Muscle of back (tissue), 13 donors: ENCODE measurements at places on chromosomes 2 and 18.

- no peak for DNase-seq
These were observed 19.5 kb upstream of the HES6 start for GRCh38 chr2:238259061-238260020.

GRCh38 chr18:56716692-56717146 is 65.6 kb downstream of the WDR7 start:
- DNase-seq = no peak

- DNase-seq = no peak
These were observed 338.3 kb upstream of the NT5C1B start for GRCh38 chr2:18927525-18928232.

DNA sequence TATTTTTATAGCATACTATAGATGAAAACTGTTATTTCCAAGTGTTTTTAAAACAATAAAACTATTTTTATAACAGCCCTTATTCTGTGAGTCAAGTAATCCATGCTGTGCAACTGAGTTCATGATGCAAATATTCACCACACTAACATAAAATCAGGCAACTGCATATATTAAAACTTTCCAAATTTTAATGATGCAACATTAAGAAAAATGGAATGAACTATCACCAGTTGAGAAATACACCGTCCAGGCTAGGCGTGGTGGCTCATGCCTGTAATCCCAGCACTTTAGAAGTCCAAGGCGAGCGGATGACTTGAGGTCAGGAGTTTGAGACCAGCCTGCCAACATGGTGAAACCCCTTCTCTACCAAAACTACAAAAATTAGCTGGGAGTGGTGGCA is 114.5 kb downstream of the CDH2 start:
- no peak for DNase-seq

GRCh38 chr18:62751341-62751821 is 36.0 kb downstream of the PHLPP1 start:
- DNase-seq = no peak

DNA sequence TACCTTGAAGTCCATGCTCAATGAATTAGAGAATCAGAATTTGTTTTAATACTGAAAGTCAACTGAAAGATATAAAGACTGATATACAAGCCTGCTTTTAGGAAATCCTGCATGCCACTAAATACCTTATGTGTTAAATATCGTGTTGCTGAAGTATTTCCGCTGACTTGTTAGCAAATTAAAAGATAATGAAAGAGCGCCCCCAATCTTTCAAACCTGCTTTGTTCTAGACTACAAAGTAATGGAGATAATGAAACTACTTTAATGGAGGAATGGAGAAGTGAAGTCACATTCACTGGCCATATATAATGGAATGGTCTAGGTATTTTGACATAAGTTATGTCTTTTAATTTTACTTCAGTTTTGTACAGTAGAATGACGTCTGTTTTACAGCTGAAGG is 95.7 kb downstream of the ASXL3 start:
- no peak for DNase-seq

DNA sequence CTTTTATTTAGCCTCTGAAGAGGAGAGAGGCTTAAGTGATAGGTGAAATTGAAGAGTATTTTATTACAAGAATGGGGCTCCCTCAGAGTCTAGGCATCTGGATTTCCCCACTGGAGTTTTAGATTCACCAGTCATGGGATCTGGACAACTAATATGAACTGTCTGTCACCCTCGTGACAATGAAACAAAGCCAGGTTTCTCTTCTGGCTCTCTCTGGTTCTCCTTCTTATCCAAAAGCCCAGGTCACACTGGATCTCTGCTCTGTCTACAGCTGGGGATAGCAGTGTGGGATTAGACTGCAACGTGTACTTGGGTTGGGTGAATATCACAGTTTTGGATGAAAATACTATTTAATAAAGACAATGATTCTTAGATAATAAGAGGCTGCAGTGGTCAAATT is 31.2 kb downstream of the LHCGR start:
- no peak for DNase-seq

- DNase-seq = no peak
These were observed 363.1 kb downstream of the DSC3 start for GRCh38 chr18:30679285-30679930.

GRCh38 chr2:142307086-142307485 is 176.3 kb upstream of the LRP1B start:
- DNase-seq = no peak

- DNase-seq = no peak
These were observed 69.2 kb downstream of the MARCHF4 start for GRCh38 chr2:216302981-216303676.

DNA sequence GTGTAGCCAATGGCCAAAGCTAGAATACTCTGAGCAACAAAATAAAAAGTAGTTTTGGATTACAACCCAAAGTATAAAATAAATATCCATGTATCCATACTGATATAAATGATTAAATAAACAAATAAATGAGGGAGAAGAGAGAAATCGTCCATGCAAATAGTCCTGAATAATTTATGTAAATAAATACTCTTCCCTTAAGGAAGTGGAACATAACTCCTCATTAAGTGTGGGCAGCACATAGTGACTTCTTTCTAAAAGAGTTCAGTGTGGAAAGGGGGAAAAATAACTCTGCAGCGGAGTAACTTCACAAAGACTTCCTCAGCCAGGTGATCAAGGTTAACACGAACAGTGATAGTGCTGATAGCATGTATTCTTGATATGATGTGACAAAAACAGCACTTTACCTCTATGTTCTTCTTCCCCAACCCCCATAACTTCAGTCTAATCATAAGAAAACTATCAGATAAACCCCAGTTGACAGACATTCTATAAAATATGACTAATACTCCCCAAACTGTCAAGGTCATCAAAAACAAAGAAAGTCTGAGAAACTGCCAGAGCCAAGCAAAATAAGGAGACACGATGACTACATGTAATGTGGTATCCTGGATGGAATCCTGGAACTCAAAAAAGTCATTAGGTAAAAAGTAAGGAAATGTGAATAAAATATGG is 30.7 kb downstream of the METTL8 start:
- no peak for DNase-seq
